Fibroblast of the aortic adventitia (primary cell): ENCODE measurements at places on chromosomes 16 and 17. TPM values are rescaled to one million over a fixed set of nuclear protein-coding genes. Genes with fewer than 3 reads are reported as not detected.

The PMFBP1 gene
- 0.09 and 0.33 TPM in 2 replicates for total RNA-seq

The RDM1 gene
- total RNA-seq, result 0.45 TPM in 1 of 2 replicates, not detected in the other

The PPY gene
- not detected in 2 replicates for total RNA-seq

The SLC13A5 gene
- total RNA-seq, result not detected in 2 replicates

The RAB34 gene
- total RNA-seq, result 154 and 412 TPM in 2 replicates
